ENCODE measurements at places on chromosomes 2 and 18.
A peak's percentile ranks its signal among the peaks of the same experiment; 100 is the strongest.

GRCh38 chr2:138090330-138090729, 126.1 kb downstream of the HNMT start:
- no peak for DNase-seq

GRCh38 chr18:60503199-60503598, 130.6 kb upstream of the MC4R start:
- no peak for DNase-seq

- DNase-seq: no peak
Measured at GRCh38 chr2:35184471-35184870, 1171.1 kb upstream of the CRIM1 start.

DNA sequence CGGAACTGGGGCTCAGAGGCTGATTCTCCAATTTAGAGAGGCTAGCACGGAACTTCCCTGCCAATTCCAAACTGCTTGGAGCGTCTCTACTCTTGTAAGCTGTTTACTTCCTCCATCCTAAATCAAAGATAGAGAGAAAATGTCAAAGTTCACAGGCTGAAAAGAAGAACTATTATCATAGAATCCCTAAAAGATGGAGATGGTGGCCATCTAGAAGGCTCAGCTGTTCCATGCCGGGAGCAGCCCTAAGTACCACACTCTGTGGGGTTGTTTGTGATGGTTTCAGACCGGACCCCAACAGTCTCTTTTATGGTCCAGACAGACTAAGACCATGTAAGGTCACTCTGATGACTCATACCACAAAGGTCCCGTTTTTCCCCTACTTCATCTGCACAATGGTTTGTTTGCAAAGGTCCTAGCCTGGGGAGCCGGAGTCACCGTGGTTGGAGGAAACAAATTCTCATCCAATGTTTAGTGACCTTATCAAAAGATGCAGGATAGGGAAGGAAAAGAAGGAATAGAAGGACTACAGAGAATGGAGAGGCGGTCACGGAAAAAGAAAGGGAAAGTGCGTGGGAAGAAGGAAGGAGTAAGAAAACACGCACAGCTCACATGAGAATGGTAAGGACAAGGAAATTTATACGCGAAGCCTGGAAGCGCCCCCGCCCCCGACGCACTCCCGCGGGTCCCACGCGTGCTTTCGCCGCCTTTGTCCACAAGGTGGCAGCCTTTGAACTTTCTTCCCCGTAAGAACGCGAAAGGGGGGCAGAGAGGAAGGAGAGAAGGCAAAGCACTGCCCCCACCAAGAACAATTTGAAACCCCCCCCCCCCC, 453 bp upstream of the ANTXR1 start:
- peak; percentile 5 for DNase-seq

DNA sequence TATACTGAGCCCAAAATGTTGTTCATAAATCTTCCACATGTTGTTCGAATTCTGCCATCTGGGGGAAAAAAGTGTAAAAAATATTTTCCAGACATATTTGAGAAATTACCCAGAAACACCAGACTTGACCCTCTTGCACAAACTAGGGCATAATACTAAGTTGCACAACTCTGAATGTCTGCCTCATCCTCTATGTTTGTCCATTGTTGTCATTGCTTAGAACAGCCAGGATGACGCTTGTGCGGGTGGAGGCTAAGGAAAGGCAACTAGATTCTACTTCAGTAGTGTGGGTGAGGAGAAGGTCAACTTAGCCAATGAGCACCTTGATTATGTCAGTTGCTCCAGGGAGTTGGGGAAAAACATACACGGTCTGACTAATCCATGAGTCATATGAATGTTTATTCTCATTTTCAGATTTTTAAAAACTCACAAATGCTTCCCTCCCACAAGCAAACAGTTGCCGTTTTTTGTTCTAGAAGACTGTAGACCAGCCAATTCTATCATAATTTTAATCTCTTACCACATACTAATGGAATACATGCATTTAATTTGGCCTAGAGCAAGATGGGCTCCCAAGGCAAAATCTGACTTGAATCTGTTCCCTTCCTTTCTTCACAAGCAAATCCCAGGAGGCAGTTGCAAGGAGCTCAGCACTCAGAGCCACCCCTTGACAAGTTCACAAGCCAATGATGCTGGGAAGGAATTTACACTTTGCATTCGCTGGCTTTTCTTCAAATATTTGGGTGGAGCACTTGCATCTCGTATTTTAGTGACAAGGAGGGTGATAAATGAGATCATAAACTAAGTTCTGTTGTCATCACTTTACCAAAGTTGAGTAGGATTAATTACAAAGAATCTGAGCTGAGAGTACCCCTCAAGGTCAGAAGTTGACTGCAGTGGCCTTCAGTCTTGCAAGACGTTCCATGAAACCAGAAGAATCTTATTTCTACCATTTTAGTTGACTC, 163.2 kb upstream of the TWIST2 start:
- no peak for DNase-seq

- DNase-seq: no peak
Measured at GRCh38 chr2:121504316-121504715, 26.4 kb upstream of the RNU4ATAC start.

- no peak for DNase-seq
Measured at GRCh38 chr2:147506889-147507288, 337.9 kb upstream of the ACVR2A start.

DNA sequence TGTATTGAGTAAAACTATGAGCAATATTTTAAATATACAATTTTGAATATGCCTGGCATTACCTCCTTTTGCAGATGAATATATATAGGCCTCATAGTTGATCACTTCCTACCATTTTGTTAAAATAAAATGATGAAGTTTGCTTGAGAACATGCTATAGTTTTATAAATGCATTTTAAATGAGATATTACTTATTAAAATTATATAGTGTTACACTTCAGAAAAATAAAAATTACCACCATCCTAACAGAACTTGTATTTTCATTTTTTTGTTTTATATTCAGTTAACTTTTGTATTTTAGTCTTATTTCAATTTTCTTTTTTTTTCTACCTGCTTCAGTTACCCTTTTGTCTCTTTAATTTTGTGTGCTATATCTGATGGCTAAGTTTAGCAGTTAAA, 426.9 kb downstream of the PARD3B start:
- no peak for DNase-seq

GRCh38 chr2:79855264-79856006, 342.6 kb downstream of the CTNNA2 start:
- no peak for DNase-seq

DNA sequence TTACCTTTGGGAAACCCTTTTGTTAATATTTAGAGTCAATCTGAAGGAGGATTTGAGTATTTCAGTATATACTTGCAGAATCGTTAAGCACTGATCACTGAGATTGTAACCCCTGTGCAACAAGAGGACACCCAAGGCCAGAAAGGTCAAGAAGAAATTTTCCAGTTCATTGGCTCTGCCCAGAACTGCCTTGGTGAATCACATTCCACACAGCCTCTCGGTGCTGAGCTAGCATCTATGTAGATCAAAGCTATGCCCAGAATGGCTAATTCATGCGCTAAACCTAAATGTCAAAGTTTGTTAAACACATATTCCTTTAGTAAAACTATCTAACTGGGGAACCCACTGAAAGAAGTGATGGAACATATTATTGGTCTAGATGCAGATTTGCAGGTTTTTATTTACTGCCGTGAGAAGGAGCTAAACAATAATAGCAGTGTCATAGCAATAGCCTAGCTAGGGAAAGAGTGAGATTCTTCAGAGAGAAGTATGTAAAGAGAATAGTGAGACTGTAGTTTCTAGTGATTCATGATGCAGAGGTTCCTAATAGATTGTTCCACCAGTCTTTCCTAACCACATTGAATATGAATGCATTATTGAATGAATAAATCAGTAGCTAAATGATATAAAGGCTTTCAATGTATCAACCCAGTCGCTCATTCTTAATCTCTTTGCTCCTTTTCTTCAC, 423.2 kb upstream of the CRIM1 start:
- no peak for DNase-seq

DNA sequence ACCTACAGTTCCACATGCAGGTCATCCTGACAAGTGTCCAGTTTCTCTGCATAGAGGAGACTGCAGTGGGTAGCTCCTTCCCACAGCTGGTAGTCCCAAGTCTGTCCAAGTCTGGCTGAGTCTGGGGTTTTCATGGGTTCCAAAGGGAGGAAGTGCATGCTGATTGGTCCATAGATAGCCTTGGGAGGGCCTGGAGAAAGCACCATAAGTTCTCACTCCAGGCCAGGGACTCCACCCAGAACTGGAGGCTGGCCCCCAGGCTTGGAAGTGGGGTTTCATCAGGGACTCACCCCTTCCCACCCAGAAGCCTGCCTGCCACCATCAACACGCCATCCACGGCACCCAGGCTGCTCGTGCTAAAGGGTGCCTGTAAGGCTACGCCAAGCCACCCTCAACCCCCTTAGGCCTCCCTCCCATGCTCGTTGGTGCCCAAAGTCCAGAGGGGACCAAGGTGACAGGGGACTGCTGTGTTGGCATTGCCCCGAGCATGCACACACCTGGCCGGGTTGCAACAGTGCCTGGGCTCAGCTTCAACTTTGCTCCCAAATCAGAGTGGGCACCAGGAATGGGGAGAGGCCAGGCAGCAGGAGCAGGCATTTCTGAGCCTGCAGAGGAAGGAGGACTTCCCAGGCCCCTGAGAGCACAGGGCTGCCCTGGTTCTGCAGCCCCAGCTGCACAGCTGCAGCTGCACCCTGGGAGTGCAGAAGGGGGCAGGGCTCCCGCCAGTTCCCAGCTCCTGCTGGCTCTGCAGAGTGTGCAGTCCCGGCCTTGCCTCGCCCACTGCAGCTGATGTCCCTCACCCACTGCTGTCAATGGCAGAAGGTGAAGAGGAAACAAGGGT, 116.5 kb upstream of the MAP2 start:
- no peak for DNase-seq

GRCh38 chr18:32152705-32153448, 37.0 kb upstream of the MEP1B start:
- DNase-seq: no peak

DNA sequence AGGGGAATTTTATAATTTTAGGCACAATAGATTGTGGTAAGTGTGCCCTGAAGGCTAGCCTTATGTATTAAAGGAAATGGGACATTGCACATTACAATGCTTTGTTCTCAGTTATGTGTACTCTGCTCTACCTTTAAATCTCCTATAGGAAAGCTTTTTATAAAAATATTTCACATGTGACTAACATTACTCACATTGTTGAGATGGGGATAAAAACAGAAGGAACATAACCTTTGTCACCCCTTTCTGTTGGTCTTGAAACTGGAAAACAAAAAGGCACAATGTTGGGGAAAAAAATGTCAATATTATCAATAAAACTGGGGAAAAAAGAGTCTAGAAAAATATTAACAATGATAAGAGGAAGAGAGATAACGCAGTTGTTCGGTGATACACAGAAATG, 17.3 kb upstream of the STAT1 start:
- no peak for DNase-seq

DNA sequence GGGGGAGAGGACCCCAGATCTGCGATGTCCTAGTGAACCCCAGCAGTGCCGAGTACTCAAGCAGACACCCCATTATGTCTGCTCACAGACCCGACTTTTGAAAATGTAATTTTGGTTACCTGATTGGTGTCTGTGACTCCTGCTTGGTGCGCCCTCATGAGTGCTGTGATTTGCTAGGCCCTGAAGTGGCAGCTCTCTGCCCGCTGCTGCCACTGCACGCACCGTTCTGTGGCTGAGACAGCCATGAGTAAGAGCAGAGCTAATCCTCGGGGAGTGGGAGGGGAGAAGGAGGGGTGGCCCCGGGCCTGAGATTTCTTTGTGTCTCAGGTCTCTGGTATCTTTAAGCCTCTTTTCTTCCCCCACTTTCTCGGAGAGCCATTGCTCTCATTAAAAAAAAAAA, 18.2 kb downstream of the FHOD3 start:
- DNase-seq: no peak

DNA sequence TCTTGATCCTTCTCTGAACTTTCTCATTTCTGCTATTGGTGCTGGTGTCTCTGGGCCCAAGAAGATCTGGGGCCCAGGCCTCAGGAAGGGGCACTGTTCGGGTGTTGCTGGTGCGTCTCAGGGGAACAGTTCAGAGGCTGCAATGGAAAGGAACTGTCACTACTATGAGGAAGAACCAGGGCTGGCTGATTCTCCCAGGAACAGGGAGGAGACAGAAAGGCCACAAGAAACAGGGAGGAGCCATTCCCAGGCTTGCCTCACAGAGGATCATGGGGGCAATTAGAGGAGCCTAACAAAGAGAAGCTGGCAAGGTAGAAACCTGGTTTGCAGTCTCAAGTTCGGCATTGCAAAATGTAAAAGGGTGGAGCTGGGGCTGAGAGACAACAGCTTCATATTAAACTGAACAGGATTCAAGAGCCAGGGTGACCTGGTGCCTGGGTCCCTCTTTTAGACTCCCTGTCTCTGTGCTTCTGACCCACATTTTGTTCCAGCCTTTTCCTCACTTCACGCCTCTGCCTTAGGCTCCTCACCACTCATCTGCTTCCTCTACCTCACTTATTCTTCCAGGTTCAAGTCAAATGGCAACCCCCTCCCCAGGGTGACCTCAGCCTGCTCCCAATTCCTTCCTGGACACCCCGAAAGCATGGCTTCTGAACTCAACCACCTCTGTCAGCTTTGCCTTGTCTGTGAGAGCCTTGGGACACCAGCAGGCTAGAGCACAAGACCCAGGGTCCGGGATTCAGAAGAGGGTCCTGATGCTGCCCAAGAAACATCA, 58.4 kb downstream of the GYPC start:
- no peak for DNase-seq

GRCh38 chr2:187851955-187852561, 297.8 kb upstream of the TFPI start:
- no peak for DNase-seq

DNA sequence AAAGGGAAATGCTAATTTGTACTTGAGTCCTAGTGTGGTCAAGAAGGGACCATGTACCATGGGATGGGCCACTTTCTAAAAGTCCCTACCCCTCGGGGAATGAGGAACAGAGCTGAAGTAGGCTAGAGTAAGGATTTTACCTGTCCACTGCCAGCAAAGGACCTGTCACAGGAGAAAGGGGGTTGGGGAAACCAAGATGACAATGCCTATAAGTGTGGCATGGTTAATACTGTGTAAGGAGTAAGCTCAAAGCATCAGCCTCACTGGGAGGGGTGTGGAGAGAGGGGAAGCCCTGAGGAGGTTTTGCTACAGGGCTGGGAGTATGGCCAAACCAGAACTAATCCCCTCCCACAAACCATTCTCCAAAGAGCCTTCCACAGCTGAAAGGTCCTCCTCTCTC, 15.8 kb downstream of the GKN2 start:
- no peak for DNase-seq

GRCh38 chr2:120323807-120324399, 22.0 kb upstream of the INHBB start:
- no peak for DNase-seq

DNA sequence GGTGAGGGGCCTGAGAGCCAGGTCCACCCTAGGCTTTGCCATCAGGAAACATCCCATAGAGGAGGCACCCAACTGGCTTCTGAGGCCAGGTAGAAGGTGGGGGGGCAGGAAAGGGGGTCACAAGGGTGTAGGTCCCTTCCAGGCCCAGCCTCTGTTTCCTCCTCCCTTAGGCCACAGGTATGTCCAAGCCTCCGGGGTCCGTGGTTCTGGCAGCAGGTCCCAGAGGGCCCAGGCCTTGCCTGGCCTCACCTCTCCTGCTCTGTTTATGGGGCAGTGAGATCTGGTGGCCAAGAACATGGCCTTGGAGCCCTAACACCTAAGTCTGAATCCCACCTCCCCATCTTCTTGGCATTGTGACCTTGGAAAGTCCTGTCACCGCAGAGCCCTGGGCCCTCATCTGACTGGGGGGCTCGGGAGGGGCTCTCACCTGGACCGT, 21.6 kb upstream of the GPR17 start:
- DNase-seq: no peak

All from activated T-helper 1 cell treated with anti-CD3 and anti-CD28 coated beads, Interleukin-2, amount 50 U/mL, for 16 hours (primary cell).